ENCODE measurements at places on chromosomes 6 and 20.

DNA sequence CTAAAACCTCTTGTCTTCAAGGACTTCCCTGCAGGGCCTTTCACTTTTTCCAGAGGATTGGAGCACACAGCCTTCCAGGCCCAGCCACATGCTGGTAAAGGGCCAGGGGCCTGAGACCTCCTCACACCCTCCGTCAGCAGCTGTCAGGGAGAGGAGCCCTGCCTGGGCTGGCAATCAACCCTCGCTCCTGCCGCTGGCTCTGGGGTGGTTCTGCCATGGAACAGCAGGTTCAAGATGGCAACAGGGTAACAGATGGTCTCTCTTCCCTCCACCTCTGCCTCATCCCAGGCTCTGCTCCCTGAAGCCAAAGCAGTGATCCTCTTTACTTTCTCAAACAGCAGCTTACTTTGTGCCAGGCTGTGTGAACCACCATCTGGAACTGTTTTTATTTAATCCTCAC, 23.8 kb downstream of the PCNA start:
- no peak for DNase-seq

DNA sequence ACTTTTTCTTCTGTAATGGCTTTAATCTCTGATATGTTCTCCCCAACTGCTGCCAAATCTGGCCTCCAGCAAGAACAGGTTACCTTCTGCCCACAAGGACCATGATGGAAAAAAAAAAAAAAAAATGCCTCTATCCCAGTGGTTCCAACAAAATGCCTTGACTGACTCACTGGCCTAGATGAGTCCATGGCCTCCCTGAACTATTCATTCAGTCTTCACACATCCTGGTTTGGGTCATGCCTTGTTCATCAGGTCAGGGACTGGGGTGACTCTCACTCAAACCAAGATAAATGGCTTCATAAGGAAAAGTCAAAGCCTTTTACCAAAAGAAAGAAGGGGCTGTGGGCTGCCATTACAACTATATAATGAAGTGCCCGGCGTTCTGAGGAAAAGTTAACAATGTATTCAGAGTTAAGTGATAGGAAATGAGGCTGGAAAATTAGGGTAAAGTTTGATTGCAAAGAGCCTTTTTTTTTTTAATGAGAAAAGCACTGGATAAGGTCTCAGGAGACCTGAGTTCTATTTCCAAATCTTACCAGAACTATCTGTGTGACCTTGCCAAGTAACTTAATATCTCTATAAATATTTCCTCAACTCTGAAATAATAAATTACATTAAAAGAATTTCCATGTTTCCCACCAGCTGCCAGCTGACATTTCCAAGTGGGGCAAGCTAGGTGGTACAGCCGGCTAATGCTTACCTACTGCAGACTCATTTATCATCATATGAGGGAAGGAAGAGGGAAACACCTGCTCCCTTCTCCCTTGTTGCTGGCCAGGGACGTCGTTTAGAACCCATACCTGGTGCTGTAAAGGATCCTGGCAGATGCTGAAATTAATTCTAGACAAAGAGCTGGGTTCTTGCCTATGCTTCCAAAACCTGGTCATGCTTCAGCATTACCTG, 380.0 kb upstream of the MARCKS start:
- DNase-seq = no peak

DNA sequence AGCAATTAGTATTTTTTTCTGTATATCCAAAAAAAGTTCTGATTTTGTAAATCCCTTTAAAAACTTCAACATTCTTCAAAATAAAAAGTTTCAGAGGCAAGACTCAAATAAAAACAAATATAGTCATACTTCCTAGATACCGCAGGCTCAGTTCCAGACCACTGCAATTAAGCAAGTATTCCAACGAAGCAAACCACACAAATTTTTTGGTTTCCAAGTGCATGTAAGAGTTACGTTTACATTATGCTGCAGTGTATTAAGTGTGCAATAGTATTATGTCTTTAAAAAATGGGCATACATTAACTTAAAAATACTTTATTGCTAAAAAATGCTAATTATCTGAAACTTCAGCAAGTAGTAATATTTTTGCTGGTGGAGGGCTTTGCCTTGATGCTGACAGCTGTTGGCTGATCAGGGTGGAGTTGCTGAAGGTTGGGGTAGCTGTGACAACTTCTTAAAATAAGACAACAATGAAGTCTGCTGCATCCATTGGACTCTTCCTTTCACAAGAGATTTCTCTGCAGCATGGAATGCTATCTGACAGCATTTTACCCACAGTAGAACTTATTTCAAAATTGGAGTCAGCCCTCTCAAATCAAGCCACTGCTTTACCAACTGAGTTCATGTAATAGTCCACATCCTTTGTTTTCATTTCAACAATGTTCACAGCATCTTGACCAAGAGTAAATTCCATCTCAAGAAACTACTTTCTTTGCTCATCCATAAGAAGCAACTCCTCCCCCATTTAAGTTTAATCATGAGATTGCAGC, 46.0 kb downstream of the PHIP start:
- DNase-seq = no peak

GRCh38 chr6:34722451-34722850, 25.9 kb upstream of the ILRUN start:
- no peak for DNase-seq

- peak; percentile 84 for DNase-seq
Measured at GRCh38 chr6:150800674-150801314, 64.7 kb upstream of the MTHFD1L start.

GRCh38 chr6:155495011-155495768, 39.6 kb upstream of the NOX3 start:
- no peak for DNase-seq

DNA sequence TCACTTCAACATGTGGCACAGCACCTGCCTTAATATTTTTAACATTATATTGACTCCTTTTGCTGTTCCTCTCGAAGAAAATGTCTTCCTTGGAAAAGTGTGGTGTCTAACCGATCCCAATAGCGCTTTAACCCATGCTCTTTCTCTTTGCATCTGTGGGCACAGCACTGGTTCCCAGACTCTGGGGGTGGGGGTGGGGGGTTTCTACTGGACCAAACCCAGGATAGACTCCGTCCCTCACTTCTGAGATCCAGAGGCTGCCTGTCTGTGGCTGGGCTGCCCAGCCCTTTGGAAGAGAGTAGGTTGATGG, 3.9 kb upstream of the ZNF292 start:
- no peak for DNase-seq

GRCh38 chr20:62929051-62929538, 2.8 kb upstream of the DIDO1 start:
- DNase-seq = peak; percentile 82

- DNase-seq = no peak
Measured at GRCh38 chr20:47487175-47487917, 14.3 kb upstream of the NCOA3 start.

DNA sequence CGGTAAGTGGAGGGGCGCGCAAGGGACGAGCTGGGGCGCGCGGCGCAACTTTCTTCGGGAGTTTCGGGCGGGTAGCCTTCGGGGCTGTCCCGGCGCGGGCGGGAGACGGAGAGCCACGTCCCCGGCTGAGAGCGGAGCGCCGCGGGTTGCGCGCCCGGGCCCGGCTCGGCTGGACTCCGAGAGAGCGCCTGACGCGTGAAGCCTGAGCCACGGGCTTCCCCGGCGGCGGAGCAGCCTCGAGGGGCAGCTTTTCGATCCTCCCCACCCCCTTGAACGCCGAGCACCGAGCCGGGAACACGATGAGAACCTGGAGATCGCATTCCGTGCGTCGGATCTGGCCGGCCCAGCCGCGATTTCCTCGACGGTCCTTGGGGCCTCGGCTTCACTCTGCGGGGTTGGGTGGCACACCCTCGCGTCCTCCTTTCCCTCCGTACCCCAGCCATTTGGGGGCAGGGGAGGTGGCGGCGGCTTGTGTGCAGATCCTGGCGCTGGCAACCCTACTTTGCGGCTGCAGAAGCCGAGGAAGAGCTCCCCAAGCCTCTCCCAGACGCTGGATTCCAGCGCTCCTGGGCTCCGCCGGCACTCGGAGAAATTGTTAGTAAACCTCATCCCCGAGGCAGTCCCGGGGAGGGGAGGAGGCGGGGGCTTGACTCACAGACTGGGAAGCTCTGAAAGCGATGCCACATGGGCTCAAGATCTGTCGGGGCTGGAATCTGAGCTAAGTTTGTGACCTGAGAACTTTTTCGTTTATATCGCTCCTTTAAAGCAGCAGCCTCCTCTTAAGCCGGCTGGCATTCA, 572 bp downstream of the DSE start:
- peak; percentile 86 for DNase-seq

GRCh38 chr6:51678905-51679620, 408.4 kb downstream of the PKHD1 start:
- DNase-seq = no peak

DNA sequence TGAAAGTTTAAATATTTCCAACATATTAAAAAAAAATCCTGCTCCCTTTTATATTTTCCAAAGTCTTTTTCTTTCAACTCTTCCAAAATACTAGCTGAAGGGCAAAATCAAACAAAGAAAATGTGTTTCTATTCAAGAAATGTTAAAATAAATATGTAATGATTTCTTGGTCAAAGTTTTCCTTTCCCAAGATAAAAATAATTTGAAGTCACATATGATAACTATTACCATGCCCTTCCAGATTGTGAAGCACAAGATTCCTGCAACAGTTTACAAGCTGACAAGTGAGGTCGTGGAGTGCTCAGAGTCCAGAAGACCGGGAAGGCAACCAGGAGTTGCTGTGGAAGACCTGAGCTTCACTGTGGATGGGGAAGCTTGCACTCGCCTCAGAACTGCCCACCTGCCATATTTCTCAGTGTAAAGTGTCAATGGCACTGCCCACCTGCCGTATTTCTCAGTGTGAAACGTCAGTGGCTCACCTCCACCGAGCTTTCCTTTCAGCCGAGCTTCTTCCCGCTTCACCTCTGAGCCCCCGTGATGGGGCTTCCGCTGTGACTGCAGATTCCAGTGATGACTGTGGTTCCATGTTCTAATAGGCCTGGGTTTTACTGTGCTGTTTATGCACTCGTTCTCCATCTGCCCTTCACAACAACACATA, 160.5 kb downstream of the THBS2 start:
- DNase-seq = no peak

GRCh38 chr6:34029489-34030280, 116.2 kb downstream of the GRM4 start:
- no peak for DNase-seq

- no peak for DNase-seq
Measured at GRCh38 chr6:12037798-12038197, 25.7 kb downstream of the HIVEP1 start.

GRCh38 chr6:16644540-16645250, 116.6 kb downstream of the ATXN1 start:
- no peak for DNase-seq

DNA sequence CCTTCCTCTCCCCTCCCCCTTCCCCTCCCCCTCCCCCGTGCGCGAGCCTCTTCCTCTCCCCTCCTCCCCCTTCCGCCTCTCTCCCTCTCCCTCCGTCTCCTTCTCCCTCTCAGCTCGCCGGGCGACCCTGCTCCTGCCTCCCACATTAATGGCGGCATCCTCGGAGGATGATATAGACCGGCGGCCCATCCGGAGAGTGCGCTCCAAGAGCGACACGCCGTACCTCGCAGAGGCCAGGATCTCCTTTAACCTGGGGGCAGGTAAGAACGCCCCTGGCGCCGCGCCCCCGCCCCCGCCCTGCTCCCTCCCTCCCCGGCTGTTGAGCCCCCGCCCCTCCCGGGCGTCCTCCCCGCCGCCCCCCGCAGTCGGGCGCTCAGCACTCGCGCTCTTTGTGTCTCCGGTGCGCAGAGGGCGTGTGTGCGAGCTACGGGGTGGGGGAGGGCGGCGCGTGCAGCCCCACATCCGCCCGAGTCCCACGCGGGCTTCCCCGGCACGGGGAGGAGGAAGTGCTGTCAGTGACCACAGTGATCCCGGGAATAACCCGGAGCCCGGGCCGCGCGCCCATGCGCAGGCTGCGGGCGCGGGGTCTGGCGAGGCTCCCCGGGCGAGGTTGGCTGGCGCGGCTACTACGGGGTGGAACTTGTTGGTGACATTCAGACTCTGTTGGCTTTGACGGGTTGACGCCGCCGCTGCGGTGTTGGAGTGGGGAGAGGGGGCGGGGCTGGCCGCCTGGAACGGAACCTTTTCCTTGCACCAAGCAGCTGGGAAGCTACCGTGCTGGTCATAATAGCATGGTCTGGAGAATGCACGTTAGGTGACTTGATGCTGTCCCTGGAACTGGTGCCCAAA, 33.2 kb downstream of the PHACTR1 start:
- peak; percentile 7 for DNase-seq

DNA sequence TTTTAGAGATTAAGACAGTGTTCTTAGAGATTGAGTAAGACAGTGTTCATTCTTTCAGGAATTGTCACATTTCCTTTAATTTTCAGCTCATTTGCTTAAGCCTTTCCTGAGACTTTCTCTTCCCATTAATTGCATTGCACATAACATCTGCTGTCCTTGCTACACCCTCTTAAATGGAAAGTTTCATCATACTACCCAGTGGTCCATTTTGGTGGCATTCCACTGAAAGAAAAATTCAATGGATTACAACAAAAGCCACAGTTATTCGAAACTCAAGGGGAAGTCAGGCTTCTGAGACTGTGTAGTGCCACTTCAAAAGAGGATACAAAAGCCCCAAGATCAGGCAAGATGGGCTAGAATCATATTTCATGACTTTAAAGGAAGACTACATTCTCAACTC, 64.0 kb downstream of the RSPO3 start:
- no peak for DNase-seq

GRCh38 chr6:148629181-148629580, 117.6 kb upstream of the UST start:
- peak; percentile 95 for DNase-seq

GRCh38 chr20:55067158-55067825, 591.9 kb downstream of the DOK5 start:
- DNase-seq = no peak

DNA sequence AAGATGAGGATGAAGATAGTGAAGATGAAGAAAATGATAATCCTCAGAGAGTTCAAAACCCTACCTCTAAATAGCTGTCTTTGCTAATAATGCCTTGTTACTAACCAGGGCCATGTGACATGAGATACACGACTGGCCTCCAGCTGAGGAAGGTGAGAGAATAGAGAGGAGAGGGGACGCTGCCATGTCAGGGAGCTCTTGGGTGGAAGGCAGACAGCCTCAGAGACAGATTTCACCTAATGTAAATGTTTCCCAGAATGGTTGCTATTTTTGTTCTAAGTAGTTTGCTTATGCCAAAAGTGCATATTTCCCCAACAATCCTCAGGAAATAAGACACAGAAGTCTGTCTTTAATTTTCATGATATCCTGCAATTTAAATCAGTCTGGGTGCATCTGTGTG, 138.4 kb downstream of the ELOVL4 start:
- peak; percentile 68 for DNase-seq

DNA sequence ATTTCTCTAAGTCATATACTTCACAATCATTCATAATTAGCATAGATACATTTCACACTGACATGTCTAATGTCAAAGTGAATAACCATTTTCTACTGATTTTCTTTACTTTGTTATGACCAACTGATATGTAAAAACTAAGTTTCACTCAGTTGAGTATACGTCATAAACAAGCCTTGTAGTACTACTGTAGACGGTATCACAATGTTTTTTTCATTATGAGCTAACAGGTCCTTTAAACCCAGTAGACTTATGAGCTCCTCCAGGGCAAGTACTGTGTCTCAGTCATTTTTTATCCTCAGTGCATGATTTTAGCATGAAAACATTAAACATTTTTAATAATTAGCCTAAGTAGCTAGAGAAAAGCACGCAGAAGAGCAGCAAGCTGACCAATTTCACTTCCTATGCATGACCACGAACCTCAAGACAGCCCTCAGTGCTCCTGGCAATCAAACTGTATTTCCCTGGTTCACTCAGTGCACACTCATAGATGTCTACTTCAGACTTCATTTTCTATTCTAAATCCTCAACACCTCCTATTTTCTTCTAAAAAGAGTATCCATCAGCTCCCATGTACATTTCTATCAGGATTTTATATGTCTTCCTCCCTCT, 32.0 kb upstream of the TFAP2D start:
- DNase-seq = no peak

GRCh38 chr20:30168025-30168799, 1089.3 kb upstream of the DEFB115 start:
- no peak for DNase-seq

Data from muscle of back (tissue), 13 donors.